ENCODE measurements at places on chromosomes 5 and 9.

DNA sequence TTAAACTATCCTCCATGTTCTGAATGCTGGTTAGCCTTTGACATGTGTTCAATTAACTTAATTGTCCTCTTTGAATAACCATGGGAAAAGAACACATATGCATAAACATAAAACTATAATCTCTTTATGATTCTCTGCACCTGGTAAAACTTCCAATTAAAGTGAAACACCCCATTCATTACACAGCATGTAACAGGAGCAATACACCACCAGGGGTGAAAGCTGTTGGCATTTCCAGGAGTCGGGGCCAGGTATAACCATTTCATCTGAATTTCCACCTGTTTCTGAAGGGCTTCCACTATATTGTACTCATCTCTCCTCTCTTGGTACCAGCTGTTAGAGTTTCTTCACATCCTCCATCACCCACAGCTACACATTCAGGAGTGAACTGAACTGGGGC is 303.8 kb downstream of the EDIL3 start:
- DNase-seq, result no peak

DNA sequence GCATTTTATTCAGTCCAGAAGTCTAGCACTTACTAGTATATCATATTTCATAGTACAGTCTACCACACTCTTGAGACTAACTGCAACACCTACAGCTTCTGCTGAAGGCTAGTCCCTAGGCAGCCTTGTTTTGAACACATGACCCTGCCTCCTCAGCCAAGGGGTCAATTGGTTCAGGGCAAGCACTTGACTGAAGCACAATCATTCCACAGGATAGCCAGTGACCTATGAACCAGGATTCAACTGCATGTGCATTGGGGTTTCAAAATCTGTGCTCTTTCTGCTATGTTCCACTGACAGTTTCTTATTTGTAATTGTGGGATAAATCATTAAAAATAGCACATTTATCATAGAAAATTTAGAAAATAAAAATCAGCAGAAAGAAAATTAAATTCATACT is 186.8 kb downstream of the TMEM161B start:
- no peak for DNase-seq

DNA sequence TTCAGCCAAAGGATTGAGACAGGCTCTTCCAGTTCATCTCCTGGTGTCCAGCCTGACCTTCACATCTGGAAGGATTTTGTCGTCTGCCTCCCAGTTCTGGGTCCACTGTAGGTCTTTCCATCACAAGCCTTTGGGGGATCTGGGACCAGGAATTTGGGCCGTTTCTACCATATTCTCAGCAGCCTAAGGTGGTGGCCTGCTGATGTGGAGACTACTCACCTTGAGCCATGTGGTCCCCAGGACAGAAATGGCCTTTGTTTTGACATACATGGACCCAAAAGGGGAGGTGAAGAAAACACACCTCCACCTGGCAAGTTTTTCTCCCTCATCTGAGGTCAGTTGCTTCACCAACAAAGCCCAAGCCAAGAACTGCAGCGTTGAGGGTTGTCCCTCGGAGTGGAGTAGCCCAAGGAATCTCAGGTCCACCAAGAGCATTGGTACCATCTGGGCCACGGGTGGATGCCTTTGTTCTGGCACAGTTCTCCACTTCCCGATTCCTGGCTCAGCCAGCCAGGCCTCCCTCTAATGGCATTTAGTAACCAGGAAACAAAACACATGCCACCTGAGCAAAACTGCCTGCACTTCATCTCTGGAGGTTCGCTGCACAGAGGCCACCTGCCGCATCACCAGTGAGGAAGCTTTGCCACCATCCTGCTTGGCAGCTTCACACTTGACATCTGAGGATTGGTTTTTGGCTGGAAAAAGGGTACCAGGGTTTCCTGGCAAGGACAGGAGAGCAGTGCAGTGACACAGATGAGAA is 24.7 kb downstream of the AMBP start:
- DNase-seq, result no peak

GRCh38 chr5:80715887-80716286 is 61.1 kb upstream of the DHFR start:
- DNase-seq, result no peak

GRCh38 chr9:26779062-26779461 is 113.5 kb downstream of the CAAP1 start:
- DNase-seq, result no peak

DNA sequence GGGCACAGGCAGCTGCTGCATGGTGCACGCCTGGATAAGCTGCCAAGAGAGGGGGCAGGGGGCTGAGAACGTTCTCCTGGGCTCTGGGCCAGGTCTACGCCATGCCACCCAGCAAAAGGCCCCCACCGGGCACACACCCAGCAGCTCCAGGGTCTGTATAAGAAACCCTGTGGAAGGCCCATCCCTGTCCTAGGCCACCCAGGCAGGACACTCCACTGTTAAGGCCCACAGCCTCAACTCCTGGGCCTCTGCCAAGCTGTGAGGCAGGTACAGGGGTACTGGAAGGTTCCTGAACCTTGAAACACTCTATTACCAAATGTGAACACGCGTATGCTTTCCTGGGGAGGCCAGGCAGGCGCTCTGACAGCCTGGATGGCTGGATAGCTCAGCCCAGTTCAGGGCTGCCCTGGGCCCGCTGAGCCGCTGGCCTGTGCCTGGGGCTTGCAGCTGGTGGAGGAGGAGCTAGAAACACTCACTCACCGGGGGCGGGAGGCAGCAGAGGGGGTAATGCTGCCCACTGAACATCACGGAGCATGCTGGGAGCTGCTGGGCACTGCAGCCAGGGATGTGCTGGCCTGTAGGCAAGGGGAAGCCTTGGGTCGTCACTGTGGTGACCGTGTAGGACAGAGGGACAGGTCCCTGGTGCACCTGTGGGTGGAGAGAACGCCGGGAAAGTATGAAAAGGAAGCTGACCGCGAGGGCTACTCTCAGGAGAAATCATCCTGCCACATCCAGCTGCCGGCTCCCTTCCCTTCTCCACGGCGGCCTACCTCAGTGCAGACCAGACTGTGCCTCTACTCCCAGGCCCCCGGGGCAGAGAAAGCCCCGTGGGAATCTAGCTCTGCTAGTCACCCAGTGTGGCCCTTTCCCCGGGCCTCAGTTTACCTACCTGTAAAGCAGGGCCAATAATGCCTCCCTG is 6.0 kb downstream of the RNF44 start:
- DNase-seq, result no peak

Data from GM12864 (cell line).